Breast epithelium (tissue), 4 donors: ENCODE measurements at places on chromosomes 4 and X. TPM values are rescaled to one million over a fixed set of nuclear protein-coding genes. Genes with fewer than 3 reads are reported as not detected.

Gene CCDC120
- total RNA-seq, result 6.3 TPM

Gene POLN
- total RNA-seq, result 4.3 TPM

Gene CSAG3
- not detected for total RNA-seq

- DNase-seq, result no peak
These were observed 10.0 kb upstream of the GNRHR start for GRCh38 chr4:67764183-67764582.
